ENCODE measurements at places on chromosomes 2 and 18. TPM values are rescaled to one million over a fixed set of nuclear protein-coding genes. Genes with fewer than 3 reads are reported as not detected.
A peak's percentile ranks its signal among the peaks of the same experiment; 100 is the strongest.

DNA sequence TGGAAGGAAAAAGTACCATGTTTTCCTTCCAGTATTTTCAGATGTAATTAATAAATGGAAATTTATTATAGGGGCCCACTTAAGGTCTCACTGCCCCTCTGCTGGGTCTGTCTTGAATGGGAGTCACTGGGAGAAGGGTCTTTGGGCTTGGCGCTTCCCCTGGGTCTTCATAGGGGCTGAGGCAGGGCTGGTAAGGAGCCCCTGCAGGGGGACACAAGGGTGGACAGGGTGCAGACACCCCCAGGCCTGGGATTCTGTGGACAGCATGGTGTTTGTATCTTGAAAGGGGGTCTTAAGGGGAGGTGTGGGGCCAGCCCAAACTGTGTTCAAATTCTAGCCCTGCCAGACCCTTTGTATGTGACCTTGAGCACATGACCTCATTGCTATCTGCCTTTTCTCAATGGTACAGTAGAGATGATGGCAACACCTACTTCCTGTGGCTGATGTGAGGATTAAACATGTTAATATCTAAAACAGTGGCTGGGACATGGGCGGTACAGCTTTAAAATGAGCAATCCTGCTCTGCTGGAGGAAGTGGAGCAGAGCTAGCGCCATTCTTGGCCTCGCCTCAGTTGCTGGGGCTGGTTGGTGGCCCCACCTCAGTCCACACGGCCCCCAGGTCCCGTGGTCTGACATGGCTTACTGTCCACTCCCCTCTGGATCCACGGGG, 71.6 kb downstream of the GNAL start:
- DNase-seq: no peak

TMEM198 gene
- 3.2 TPM for total RNA-seq

DNA sequence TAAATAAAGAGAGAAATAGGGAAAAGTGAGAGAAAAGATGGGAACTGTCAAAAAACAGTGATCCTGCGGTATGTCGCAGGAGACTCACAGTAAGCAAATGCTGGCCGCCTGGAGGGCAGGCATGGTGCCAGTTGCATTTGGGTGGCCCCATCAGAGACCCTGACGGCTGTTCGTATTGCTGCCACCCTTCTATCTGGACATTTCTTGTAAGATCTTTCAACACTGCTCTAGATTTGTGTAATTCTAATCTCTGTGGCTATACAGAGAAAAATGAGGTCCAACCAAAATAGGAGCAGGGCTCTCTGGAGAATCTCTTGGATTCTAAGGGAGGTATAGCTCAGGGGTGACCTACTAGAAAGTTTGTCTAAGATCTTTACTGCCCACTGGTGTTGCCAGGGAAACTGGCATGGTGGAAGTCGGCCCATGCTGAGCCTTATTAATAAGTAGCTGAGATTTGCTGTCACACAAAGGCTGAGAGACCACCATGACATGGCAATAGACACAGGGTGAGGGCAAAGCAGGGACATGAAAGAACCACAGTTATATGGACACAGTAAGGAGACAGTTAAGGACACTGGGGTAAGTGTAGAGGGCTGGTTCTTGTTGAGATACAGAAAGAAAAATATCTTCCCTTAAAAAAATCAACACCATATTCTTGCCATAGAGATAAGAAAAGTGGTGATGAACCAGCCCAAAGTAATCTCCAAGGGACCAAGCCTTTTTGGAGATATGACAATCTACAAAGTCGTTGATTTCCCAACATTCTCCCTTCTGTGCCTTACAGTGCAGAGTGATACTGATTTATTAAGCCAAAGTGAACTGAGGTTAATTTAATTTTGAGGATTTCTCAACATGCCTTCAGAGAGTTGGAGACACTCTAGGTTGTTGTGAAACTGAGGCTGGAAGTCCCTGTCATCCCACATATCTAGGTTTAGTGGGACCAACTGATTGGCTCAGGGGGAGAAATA, 26.4 kb upstream of the FZD7 start:
- no peak for DNase-seq

GRCh38 chr2:26653207-26654060, 12.3 kb upstream of the CIB4 start:
- peak; percentile 6 for DNase-seq

Measured in omental fat pad (tissue), 4 donors.